ENCODE measurements at places on chromosomes 7 and 10.

DNA sequence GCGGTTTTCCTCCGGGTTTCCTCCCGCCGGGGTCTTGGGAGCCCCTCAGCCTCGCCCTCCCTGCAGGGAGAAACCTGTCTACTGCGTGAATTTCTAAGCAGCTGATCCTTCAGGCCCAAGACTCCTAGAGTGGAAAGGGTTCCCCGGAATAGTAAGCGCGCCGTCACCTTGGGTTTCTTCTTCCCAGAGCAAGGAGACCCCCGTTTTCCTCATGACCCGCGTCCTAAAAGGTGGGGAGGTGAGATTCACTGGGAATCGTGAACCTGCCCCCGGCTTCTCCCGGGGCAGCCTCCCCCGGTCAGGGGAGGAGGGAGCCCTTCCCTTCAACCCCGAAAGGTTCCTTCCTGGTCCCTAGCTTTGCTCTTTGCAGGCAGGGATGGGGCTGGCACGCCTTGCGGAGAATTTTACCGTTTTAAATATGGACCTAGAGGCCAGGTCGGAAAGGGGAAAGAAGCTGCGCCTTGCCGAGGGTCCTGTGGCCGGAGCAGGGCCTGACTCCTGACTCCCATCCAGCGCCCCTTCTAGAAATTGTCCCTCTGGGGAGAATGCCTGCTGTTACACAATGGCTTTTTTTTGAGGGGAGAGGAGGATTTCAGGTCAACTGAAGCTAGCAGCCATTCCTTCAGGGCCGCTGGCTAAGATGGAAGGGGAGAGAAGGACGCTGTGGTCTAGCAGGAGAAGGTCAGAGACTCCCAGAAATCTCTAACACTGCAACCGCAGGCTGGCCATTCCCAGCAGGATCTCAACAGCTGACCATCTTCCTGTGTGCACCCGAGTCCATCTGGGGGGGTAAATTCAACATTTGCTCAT is 11.6 kb upstream of the MNX1 start:
- DNase-seq, result no peak

GRCh38 chr10:128080641-128081040 is 45.6 kb downstream of the MKI67 start:
- no peak for DNase-seq

DNA sequence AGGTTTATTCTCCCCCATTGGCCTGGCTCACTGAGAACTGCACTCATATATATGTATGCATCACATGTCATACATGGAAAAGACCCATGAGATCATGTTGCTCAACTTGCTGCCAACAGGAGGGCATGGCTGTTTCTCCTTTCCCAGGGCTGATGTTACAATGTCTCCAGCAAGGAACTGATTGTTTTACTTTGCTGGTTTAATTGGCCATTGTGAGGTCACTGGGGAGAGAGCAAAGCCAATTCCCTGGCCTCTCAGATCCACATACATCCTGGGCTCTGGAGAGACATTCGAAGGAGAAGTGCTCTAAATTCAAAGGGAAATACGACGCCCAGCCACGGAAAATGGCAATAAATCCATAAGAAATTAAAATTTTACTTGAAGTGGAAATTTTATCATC is 287.8 kb downstream of the WDR11 start:
- DNase-seq, result no peak

- no peak for DNase-seq
Observed at GRCh38 chr7:70237831-70238575, 639.7 kb downstream of the AUTS2 start.

GRCh38 chr10:72695496-72695895 is 3.6 kb downstream of the MCU start:
- DNase-seq, result no peak

- DNase-seq, result no peak
Observed at GRCh38 chr7:149197675-149198074, 2.3 kb downstream of the ZNF282 start.

GRCh38 chr10:60446070-60446833 is 56.6 kb upstream of the ANK3 start:
- DNase-seq, result no peak

DNA sequence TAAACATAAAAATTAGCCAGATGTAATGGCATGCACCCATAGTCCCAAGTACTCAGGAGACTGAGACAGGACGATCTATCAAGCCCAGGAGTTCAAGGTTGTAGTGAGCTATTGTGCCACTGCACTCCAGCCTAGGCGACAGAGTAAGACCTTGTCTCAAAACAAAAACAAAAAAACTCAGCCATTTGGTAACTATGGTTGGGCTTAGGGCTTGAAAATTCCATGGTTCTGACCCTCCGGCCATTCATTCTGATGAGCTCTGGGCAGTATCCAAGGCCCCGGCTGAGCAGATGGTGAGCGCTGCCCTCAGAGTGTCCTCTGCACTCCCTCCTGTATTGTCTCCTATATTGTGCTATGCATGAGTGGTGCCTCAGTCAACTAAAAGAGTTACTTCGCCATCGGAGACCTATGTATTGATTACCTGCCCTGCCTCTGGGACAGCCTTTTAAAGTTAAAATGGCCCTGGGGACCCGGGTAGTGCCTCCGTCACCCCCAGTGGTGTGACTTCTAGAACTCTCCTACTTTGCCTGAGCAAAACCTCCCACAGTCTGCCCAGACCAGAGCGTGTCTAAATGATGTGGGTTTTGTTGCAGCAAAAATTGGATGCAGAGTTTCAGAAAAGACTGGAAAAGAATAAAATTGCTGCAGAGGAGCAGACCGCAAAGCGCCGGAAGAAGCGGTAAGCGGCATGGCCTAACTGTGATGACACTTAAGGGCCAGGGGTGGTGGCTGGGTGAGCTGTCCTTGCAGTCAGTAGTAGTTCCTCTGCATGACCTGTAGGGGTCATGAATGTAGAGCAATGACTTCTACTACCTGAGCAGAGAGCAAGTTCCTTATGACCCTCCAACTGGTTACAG is 8.1 kb downstream of the PRKRIP1 start:
- peak; percentile 17 for DNase-seq

DNA sequence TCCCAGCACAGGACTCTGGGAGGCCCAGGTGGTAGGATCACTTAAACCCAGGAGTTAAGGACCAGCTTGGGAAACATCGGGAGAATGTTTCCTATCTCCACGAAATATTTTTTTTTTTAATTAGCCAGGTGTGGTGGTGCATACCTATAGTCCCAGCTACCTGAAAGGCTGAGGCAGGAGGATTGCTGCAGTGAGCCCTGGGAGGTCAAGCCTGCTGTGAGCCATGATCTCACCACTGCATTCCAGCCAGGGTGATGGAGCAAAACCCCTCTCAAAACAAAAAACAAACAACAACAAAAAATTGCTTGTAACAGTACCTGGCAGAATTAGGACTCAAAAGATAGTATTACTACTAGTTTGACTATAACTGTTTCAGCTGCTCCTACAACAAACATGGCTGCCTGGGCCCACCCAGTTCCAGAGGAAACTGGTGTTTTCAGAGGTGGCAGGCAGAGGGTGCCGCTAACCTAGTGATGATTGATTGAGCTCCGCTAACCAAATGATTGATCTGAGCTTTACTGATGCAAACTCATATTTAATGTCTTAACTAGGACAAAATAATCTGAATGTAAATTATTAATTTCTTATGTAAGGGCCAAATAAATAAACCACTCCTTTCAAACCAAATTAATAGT is 57.0 kb downstream of the AP3M1 start:
- DNase-seq, result no peak

DNA sequence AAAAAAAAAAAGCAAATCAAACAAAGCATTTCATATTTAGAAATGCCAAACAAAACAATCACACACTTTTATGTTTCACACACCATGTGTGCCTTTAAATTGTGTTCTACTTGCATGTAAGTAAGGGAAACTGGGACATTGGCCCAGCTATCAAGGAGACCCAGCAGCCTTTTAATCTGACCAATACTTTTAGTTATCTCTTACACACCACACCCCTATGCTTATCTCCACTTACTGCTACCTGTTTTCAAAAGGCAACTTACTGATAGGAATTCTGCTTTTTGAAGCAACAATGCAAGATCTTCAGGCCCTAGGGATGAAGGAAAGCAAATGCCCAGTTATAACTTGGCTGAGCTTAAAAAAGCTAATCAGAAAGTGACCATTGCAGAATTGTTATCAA is 1244.8 kb upstream of the SORCS1 start:
- no peak for DNase-seq

GRCh38 chr7:41773756-41774155 is 70.9 kb upstream of the INHBA start:
- DNase-seq, result no peak

DNA sequence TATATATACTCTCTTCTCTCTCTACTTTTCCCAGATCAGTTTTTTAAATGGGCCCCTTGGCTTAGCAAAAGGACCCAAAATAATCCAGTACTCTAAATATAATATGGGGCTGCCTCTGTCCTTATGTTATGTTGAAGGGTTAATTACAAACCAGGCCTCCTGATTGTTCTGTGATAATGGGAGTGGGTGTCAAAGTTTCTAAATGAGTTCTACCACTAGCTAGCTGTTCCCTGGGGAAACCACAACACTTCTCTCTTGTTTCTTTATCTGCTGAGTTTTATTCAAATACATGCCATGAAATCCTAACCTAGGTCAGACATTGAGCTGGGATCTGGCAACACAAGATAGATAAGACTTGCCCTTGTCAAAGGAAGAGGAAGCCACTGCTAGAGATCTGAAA is 3.8 kb downstream of the HTR5A start:
- no peak for DNase-seq
